ENCODE measurements at places on chromosomes 1 and 21.

DNA sequence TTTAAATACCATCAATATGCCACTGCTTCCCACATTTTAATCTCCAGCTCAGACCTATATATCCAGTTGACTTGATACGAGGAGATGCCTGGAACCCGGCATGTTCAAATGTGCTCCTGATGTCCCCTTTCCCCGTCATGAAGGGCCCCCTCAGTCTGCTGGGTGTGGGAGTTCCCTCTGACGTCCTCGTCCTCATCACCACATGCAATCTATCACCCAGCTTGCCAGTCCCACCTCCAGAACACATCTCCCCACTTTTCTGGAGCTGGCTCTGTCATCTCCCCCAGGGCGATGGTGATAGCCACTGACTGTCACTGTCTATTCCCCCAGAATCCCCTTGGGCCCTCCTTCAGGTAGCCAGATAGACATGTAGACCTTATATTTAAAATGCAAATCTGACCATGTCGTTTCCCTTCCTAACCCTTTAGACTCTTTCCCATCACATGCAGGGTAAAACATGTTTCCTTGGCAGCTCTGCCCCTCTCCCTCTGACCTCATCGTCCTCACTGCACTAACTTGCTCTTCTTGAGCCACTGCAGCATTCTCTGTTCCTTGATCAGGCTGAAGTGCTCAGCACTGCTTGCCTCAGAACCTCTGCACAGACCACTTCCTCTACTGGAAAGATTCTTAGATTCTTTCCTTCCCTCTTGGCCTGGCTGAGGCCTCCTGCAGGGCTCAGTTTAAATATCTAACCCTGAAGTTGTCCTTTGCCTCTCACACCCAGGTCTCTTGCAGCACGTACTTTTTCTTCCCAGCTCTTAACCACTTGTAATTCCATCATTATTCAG is 7.4 kb downstream of the AZIN2 start:
- DNase-seq = no peak

DNA sequence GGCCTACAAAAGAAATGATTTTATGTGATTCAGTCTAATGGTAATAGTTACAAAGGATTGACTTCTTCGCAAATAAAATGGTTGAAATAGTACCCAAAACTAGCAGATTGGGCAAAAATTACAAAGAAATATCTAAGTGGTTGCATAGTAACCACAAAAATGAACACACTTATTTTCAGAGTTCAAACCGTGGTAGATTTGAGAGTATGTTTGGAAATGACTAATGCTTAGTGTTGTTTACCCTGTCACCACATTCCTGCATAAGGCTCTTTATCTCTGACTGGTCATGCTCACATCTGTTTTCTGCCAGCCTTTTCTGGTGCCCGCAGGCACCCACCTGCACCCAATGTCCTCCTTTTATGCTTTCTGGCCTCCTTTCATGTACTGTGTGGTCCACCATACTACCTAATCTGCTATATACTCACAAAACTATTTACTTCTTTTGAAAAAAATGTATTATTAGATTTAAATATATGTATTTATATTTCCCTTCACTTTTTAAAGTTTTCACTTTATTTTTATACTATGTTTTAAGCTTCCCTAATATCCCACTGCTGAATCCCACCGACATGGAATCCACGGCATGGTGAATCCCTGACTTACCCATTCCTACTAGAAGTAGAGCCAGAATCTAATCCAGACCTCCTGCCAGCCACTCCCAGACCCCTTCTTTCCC is 30.3 kb downstream of the PTPRC start:
- DNase-seq = peak; percentile 41

GRCh38 chr21:39047046-39047445 is 136.2 kb downstream of the PSMG1 start:
- DNase-seq = no peak

- no peak for DNase-seq
These were observed 162.1 kb downstream of the PTPRU start for GRCh38 chr1:29398431-29398830.

DNA sequence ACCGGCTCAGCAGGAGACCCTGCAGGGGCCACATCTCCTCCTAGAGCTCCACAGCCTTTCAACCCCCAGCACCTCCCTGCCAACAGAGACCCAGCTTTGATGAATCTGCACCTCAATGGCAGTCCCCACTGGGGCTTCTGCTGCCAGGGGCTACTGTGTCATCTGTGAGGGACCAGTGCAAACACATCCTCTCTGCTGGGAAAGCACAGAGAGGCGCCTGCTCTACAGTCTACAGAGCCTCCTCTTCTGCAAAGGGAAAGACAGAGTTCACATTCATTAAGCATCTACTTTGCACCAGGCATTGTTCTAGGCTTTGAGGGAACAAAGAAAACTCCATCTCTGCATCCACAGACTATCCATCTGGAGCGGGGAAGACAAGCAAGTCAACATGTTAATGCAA is 125.8 kb downstream of the CAPN8 start:
- DNase-seq = no peak

- no peak for DNase-seq
These were observed 54.2 kb downstream of the DNTTIP2 start for GRCh38 chr1:93824834-93825233.

- no peak for DNase-seq
These were observed 124.4 kb upstream of the SLC35F3 start for GRCh38 chr1:233780049-233780448.

DNA sequence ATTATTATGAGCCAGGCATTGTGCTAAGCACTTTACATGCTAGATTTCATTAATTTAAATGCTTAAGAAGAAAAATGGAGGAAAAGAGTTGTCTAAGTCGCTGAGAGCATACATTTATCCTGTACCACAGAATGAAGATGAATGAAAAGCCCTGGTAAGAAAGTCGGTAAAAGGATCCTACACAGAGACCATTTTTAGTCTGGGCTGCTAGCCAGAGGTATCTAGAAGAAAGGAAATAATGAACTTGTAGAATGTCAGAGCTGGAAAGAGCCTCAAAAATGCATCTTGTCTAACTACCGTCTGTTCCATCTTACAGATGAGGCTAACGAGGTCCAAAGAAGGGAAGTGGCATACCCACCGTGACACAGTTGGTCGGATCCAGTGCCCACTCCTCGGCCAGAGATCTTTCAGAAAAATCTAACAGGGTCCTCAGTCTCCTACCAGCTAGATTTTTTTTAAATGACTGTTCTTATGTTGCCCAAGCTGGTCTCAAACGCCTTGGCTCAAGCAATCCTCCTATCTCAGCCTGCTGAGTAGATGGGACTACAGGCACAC is 12.2 kb upstream of the TNR start:
- DNase-seq = no peak

GRCh38 chr1:23611601-23612327 is 52.5 kb upstream of the ID3 start:
- no peak for DNase-seq

DNA sequence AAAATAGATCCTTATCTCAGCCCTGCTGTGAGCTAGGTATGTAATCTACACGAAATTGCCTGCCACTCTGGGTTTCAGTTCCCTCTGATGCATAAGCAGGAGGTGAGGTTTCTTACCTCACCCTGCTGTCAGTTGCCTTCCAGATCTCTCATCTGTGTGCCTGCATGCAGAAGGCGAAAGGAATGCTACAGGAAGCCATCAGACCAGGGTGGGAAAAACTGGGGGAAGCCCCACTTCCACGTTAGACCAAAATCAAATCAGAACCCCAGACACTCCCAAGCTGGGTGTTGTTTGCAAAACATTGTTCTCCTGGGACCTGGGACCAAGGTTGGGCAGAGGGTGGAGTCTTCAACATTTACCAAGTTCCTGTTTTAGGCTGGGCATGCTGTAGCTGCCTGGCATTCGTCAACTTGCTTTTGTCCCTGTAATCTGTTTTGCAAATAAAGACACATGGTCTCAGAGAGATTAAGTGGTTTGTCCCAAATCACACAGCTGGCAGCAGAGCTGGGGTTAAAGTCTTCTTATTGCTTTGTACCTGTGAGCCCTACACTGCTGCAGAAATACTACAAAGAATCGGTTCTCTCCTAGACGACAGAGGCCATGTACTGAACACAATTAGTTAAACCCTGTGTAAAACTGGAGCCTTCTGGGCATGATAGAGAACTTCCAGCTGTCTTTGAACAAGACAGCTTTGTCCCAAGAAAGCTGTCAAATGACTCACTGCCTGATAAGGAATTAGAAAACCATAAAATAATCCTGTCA is 389.7 kb upstream of the RUNX1 start:
- no peak for DNase-seq

GRCh38 chr1:23114424-23115079 is 54.1 kb downstream of the LUZP1 start:
- DNase-seq = no peak

GRCh38 chr1:79575424-79575823 is 568.9 kb upstream of the ADGRL4 start:
- DNase-seq = no peak

- no peak for DNase-seq
These were observed 21.8 kb downstream of the VTCN1 start for GRCh38 chr1:117188816-117189437.

- no peak for DNase-seq
These were observed 11.0 kb downstream of the DLGAP3 start for GRCh38 chr1:34918386-34918976.

GRCh38 chr1:50986653-50987052 is 16.6 kb downstream of the CDKN2C start:
- no peak for DNase-seq

DNA sequence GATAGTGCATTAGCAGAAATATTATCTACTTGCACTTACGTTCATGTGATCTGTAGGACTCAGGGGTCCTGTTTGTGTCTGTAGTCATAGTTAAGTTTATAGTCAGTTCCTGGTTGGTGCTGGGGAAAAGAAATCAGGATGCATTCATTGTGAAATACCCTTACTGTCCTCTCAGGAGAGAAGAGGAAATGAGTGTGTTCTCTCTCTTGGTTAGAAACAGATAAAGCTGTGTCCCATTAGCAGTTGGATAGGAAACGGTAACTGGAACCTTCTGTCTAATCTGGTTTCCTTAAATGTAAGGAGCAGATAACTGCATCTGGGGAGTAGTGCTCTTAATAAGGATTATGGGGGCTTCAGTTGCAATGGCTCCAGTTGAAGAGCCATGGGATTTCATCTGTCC is 8.9 kb downstream of the SDCCAG8 start:
- DNase-seq = no peak
